ENCODE measurements at places on chromosomes 16 and 17.
A peak's percentile ranks its signal among the peaks of the same experiment; 100 is the strongest.

GRCh38 chr16:27721531-27722181, 171.7 kb downstream of the KATNIP start:
- DNase-seq: no peak

GRCh38 chr16:58098207-58099096, 30.7 kb downstream of the CFAP20 start:
- peak; percentile 34 for DNase-seq

GRCh38 chr16:19284207-19284606, 1.3 kb upstream of the CLEC19A start:
- DNase-seq: peak; percentile 19

DNA sequence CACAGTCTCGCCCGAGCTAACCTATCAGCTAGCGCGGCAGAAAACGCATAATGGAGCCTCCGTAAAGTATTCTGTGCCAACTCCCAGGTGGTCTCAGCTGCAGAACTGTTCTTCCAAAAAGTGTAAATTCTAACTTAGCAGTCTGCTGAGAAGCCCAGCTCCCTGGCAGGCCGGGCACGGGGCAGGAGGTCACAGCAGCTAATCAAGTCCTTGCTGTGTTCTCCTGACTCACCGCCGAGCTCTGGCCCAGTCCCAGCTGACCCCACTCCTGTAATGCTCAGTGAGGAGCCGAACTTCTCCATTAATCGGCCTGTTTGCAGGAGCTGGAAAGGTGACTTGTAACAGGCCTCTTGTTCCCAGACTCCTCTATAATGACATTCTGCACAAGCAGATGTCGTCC, 193.3 kb downstream of the IRX3 start:
- DNase-seq: no peak

DNA sequence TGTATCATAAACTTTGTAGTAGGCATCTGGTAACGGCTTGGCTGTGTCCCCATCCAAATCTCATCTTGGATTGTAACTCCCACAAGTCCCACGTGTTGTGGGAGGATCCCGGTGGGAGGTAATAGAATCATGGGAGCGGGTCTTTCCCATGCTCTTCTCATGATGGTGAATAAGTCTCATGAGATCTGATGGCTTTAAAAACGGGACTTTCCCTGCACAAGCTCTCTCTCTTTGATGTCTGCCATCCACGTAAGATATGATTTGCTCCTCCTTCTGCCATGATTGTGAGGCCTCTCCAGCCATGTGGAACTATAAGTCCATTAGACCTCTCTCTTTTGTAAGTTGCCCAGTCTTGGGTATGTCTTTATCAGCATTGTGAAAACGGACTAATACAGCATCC, 248.7 kb downstream of the SNX29 start:
- DNase-seq: no peak

GRCh38 chr17:62866471-62866870, 58.4 kb upstream of the MARCHF10 start:
- DNase-seq: no peak

- DNase-seq: no peak
Measured at GRCh38 chr16:80968386-80969113, 38.1 kb downstream of the CMC2 start.

DNA sequence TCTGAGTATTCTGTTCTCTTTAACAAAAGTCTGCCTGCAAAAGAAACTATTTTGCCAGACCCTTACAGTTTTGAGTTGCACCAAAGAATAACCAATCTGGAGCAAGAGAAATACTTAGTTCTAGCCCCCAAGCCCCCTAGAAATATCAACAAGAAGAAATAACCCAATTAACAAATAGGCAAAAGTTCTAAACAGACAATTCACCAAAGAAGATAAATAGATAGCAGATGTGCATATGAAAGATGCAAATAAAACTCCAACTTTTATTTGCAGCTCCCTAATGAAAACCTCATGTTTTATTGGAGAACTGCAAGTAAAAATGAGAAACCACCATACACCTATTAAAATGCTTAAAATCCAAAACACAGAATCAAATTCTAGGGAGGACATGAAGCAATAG, 1308.0 kb downstream of the CDH11 start:
- DNase-seq: no peak

DNA sequence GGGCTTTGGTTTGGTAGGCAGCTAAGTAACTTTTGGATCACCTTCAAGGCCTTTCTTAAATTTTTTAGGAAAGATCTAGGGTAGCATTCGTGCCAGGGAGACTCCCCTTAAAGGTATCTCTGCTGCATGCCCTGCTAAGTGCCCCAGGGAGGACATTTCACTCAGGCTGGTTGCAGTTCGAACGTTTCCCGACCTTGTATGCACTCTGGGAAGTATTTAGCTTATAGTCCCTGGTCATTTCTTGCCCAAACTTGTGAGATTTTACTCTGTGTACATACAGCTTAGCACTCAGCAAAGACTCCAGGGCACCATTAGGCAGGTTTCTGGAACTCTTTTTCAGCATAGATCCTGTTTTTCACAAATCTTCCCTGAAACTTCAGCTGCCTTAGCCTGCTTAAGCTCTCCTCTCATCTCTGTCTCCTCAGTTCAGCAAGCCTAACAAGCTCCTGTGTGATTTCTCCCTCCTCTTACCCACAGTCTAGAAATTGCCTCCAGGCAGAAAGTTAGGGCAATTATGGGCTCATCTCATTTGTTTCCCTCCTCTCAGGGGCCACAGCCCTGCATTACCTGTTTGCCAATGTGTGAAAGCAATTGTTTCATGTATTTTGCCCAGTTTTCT, 84.6 kb downstream of the MRTFB start:
- no peak for DNase-seq

DNA sequence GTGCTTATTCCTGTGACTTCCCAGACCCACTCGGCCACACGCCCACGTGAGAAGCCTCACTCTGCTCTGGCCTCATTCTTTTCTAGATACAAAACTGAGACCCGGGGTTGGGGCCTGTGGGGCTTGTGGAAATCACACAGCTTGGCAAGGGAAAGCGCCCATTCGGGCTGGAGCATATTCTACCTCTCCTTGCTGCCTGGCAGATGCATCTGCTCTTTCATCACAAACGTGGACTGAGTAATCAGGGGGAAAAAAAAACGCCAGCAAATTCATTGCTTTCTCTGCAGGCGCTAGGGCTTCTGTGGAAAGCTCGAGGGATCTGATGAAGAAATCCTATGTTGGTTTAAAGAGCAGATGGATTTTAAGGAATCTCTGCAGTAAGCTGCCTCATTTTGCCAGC, 44.4 kb downstream of the DNAH9 start:
- DNase-seq: no peak

GRCh38 chr17:75400326-75400939, 5.0 kb downstream of the GRB2 start:
- DNase-seq: no peak

DNA sequence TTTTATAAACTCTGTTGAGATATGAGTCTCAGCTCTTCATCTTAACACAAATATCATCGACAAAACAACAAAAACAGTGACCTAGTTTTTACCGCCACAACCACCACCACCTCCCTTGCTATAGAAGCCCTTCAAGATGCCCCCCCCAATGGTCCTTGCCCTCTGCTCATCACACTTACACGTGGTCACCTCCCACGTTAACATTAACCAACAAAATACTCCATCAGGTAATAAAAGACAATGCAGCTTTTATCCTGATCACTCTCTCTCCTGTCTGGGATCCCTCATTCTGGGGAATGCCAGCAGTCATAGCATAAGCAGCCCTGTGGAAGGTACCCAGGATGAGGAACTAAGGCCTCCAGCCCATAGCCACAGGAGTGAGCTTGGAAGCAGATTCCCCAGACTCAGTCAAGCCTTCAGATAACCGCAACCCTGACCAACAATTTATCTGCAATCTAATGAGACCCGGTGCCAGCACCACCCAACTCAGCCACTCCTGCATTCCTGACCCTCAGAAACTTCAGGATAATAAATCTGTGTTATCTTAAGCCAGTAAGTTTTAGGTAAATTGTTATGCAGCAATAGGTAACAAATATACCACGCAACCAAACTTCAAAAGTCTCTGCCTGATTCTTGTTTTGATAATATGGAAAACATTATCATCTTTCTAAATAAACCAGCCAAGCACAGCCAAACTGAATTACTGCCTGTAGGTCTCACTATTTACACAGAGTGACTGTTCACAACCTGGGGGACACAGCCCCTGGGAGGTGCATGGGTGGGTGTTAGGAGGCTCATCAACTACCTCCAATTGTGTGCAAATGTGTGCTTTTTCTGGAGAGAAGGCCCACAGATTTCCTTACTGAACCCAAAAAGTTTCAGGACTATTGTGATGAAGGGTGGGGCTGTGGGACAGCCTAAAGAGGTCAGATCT, 6.1 kb downstream of the PECAM1 start:
- no peak for DNase-seq

GRCh38 chr16:17803625-17804410, 333.1 kb upstream of the XYLT1 start:
- no peak for DNase-seq

DNA sequence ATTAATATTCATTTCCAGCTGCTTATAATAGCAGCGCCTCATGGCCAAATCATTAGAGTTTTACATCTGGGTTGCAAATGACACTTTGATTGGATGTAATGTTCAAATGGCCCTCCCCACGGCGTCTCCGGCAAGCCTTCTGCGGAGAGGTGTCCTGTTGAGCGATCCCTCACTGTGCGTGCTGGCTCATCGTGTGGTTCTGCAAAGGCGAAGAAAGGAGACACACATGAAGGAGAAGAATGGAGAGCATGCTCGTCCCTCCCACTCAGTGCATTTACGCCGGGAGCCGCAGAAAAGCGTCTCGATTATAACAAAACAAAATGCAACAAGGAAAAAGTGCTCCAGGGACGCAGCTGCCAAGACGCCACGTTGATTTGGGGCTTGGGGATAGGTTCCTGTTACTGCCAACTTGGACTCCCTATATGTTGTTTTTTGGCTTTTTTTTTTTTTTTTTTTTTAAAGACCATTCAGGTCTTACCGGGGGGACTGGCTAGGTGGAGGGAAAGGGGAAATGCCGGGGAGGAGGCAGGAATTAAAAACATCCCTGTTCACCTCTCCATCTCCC, 117.6 kb downstream of the C16orf78 start:
- no peak for DNase-seq

GRCh38 chr17:80588702-80589383, 44.2 kb downstream of the RPTOR start:
- no peak for DNase-seq

DNA sequence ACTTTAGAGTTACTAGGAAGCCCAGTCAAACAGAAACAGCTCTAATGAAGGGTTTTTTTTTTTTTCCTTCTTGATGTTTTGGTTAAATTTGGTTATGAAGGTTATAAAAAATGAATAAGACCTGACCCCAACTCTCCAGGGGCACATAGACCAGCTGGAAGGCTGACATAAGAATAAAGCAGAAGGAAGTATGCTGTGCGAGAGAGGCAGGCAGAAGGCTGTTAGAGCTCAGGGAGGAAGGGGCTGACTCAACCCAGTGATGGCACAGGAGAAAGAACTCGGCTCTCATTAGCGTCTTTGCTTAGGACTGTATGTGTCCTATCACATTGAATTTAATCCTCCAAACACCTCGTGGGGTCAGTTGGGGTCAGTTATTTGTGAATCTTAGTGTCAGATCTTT, 474.6 kb downstream of the PMP22 start:
- DNase-seq: no peak

GRCh38 chr16:85570213-85570734, 42.8 kb upstream of the GSE1 start:
- no peak for DNase-seq

GRCh38 chr17:43906951-43907424, 348 bp downstream of the MPP2 start:
- DNase-seq: no peak

DNA sequence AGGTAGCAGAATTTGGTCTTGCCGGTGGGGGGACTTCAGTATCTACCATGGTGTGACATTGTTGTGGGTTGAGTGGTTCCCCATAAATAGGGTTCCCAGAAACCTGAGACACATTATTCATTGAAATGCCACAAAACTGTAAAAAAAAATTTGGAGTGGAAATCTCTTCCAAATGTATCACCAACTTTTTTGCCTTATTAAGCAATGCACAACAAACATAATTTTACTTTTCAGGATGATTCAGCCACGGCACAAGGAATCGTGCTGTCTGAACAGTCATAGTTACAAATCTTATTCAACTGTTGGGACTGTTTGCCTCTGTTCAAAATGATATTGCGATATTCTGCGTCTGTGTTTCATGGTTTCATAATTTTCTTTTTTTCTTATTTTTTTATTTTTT, 181.2 kb downstream of the NTN1 start:
- no peak for DNase-seq

- DNase-seq: no peak
Measured at GRCh38 chr16:4327386-4328045, 11.6 kb downstream of the GLIS2 start.

- DNase-seq: no peak
Measured at GRCh38 chr16:12236589-12236988, 260.1 kb downstream of the SNX29 start.
